ENCODE measurements at places on chromosomes 7 and 10.

DNA sequence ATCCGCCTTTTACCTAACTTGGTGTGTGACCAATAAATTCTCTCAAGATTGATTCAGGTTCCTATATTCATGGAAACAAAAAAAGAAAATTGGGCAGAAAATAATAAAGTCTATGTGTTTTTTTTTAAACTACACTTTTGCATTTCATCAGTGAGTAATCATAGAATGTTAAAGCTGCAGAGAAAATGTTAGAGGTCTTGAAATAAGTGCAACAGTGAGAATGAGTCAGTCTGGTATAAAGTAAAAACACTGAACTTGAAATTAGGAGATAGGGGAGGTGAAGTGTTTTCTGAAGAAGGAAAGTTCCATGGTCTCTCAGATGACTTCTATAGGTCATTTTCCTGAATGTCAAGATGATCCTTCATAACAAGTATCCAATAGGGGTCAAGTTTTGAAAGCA, 202.6 kb upstream of the NRP1 start:
- DNase-seq, result peak; percentile 34

DNA sequence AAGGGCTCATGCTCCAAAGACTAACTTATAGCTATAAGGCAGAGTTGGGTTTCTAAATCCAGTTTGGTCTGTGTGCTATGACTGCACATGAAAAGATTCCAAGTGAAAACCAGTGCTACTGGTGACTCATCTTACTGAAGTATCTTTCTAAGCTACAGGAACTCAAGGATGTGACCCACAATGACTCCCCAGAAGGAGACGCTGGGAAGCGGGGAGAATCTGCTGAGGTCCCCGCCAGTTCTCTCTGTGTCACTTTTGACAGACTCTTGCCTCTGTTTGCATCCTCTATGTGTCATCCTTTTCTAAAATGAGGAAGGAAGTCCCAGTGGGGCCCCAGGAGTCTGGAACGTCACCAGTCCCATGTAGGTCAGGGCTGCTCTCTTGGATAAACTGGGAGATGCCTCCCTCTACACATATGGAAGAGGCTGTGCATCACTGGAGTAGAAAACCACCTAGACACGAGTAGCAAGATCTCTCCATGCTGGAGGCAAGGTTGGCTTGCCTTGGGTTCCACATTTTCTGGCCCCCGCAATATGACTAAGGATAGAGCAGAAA, 28.8 kb upstream of the GPR26 start:
- DNase-seq, result no peak

- no peak for DNase-seq
Observed at GRCh38 chr7:26477381-26477990, 185.8 kb downstream of the SNX10 start.

GRCh38 chr10:75083972-75084833, 27.3 kb upstream of the SAMD8 start:
- peak; percentile 26 for DNase-seq

DNA sequence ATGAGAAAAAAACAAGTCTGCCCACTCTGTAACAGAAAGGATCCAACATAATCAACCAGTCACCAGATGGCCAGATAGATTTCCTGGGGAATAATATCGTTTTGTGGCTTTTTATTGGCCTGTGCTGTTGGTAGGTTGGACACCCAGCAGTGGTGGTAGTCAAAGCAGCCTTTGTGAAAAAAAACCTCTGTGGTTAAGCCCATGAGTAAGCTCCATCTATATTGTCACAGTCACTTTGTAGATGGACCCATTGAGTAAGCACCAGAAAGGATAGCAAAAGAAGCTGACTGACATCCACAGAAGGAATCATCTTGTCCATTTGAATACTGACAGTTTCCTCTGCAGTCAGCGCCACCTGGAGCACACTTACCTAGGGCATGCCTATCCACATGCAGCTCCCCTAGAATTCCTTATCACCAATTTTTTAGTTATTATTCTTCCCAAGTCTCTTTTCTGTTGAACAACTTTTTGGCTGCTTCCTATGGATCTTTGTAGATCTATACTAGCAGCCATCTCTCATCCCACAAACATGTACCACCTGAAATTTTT, 96.9 kb downstream of the IQUB start:
- no peak for DNase-seq

GRCh38 chr7:127940381-127941160, 90.7 kb downstream of the LRRC4 start:
- no peak for DNase-seq

DNA sequence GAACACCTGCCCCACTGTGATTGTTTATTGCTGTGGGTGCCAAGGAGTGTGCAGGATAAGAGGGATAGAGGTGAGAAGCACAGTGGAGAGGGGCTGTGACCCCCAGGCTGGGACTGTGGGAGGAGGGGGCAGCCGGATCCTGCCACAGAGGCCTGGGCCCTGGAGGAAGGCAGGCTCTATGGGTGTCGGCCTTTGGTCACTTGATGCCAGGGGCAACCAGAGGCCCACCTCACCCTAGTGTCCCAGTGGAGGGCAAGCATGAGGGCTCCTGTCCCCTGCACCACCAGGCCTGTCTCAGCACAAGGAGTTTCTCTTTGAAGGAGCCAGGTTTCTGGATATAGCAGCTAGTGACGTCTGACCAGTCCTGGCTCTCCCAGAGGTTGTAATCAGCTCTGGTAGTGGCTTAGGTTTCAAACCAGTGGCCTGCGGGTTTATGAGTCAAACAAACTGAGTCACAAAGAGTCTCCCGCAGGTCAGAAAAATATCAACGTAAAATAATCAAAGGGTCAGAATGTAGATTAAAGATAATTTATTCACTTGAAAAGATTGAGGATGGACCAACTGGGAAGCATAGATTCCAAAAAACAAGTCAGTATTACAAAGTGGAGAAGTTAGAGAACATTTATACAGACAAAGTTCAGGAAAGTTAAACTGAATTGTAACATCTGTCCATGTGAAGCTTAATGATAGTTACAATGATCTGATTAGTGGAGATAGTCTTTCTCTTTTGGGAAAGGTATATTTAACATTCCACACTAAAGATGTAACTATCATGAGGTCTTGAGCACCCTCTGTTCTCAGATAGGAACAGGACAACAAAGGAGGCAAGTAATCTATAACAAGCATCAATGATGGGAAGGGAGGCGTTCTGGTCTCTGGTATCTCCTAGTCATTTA, 37.2 kb upstream of the ZNF488 start:
- DNase-seq, result peak; percentile 78

GRCh38 chr7:115128154-115128553, 206.3 kb downstream of the MDFIC start:
- DNase-seq, result peak; percentile 26

DNA sequence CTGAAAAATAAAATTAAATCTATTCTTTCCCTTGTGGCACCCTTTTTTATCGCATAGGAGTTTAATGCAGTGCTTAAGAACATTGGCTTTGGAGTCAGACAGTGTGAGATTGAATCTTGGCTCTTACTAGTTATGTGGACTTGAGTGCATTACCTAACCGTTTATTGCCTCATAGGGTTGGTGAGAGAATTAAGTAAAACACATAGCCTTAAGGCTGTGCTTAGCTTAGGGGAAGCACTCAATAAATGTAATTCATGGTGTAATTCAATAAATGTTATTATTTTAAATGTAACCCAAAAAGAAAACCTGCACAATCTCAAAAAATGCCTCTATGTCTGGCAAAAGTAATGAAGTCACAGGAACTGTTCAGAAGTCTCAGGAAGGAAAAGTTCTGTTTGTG, 2.7 kb downstream of the STK17A start:
- DNase-seq, result peak; percentile 78

DNA sequence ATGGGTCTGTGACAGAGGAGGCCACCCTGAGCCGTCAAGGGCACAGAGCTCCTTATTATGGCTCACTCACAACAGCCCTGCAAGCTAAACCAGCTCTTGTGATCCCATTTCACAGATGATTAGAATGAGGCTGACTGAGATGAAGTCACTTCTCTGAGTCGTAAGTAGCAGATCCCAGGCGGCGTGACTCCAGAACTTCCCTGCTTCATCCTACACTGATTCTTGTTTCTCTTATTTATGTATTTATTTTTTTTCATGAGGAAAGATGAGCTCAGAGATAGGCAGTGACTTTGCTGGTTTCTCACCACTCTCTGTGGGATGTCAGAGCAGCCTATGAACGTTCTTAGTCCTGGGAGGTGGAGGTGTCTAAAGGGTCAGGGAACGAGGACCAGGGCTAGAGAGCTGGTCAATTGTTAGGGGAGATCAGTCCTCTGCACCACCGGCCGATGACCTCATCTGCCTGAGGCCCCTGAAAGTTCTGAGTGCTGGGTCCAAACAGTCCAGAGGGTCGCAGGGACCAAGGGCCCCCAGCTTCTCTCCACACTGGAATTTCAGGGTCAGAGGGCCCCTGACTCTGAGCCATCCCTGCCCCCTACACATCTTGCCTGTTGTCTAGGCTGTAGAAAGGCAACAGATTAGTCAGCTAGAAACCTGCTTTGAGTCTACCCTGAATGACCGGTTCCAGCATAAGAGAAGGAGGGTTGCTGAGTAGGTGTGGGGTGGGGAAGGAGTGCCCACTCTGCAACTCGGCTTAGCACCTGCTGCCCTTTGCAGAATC, 17.9 kb downstream of the CLRN3 start:
- DNase-seq, result no peak

GRCh38 chr10:78518224-78518623, 484.6 kb downstream of the RPS24 start:
- DNase-seq, result no peak

GRCh38 chr10:15168786-15169554, 477 bp upstream of the NMT2 start:
- peak; percentile 98 for DNase-seq

DNA sequence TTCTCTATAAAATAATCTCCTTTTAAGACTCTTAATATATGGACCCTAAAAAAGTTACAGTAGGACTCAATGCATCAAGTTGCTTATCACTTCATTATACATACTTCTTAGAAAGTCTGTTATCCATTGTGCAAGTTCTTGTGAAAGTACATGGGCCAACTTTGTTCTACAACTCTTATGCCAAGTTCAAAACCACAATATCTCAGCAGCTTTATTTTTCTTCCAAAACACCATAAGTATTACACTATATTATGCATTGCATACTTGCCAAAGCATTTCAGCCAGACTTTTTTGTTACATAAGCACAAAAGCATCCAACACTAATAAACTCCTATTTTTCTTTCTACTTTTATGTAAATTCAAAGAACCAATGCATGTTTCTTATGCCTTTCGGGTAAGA, 94.4 kb downstream of the AHR start:
- peak; percentile 66 for DNase-seq

DNA sequence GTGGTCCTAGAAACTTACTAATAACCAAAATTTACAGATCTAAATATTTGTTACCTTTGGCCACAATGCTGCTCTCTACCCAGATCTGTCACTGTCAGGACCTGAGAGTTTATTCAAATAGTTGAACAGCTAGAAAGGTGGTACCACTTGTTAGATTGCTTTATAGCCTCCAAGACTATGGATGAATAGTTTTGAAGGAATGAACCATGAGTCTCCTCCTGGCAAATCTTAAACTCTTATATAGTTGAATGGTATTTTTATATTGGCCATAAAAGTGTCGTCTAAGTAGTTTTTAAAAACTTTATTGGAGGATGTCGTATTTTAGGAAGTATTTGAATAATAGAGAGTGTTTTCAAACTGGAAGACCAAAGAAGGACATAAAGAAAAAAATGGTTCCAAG, 178.7 kb downstream of the AHR start:
- DNase-seq, result no peak

DNA sequence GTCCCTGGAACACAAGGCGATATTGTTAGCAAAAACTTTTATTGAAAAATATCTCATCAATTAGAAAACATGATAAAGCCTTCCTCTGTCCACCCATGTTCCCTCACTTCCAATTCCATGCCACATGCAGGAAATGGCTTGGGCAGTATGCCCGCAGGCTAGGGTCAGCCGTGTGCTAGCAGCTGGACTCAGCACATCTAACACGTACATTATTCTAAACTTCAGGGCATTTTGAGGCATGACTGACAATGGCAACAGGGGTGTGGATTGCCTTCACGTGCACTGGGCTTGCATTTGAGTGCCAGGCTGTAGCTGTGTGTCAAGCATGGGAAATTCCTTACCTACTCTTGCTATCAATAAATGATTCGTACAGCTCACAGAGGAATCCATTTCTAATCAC, 642.1 kb downstream of the INHBA start:
- DNase-seq, result no peak

- no peak for DNase-seq
Observed at GRCh38 chr10:14477408-14477710, 146.6 kb upstream of the FRMD4A start.

DNA sequence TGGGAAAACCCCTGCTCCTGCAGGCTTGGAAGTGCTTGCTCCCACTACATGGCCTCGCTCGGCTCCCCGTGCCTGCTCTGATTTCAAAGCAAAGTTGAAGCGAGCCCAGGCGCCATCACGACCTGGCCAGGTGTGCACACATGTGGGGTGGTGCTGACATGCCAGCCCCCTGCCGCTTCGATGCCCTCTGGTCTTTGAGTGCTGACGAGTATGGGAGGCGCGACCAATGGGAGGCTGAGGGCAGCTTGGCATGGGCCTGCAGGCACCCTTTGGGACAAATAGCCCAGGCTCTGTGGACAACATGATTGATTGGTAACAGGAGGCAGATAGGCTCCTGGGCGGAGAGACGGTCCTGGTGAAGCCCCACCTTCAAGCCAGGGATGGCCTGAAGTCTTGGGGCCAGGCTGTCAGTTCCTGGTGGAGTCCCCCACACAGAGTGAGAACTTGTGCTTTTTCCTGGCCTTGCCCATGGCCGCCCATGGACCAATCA, 252.4 kb upstream of the SEMA3A start:
- DNase-seq, result no peak

- peak; percentile 1 for DNase-seq
Observed at GRCh38 chr7:51785171-51785570, 468.6 kb upstream of the COBL start.

DNA sequence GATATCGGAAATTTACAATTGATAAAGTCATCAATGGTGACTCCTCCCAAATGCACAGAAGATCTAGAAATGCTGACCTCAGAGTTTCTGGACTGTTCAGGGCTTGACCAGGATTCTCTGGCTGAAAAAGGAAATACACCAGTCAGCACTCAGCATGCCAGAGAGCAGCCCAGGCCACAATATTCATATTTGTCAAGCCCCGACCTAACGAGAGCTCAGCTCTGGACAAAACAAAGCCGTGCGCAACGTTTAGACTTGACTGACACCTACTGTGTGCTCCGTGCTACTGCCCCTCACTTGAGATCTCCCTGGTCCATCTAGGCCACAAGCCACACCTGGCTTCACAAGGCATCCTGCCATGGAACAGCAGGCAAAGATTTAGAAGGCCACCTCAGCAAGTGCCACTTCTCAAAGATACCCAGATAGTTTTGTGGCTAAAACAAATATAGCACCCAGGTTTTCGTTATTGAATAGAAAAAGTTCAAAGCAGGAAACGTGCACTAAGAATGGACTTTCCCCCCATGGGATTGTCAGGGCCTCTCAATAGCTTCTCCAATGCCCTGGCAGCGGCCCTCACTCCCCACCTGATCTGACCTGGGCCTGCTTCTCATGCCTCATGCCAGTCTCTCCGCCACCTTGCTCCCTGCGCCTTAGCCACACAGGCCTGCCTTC, 218.3 kb downstream of the FAM107B start:
- DNase-seq, result no peak

GRCh38 chr7:123824754-123825067, 20.3 kb upstream of the HYAL4 start:
- DNase-seq, result no peak

GRCh38 chr7:17661982-17662585, 278.2 kb downstream of the SNX13 start:
- DNase-seq, result peak; percentile 45

Measured in fibroblast of villous mesenchyme (primary cell).